ENCODE measurements at places on chromosomes 1 and 21.

DNA sequence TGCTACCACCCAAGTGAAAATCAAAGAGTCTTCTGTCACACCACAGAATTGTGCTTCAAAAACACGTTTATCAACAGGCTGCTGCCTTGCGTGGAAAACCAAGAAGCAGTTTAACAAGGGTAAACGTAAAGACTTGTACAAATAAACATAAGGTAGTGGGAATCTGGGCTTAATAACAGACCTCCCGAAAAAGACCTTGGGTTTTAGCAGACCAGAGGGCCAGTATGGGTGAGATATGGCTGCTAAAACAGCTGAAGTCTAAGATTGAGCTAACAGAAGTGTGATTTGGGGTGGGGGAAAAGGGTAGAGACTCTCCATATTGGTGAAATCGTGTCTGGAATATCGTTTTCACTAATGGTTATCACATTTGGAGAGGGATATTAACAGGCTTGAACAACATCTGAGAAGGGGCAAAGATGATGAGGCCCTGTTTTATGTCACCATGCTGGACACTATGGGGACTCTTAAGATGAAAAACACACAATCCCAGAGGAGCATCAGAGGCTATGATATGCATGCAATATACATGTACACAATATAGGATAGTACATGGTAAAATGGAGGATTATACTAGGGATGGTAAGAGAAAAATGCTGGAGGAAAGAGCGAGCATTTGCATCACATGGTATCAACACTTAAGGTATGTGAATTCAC, 1.4 kb downstream of the MOV10 start:
- peak; percentile 42 for DNase-seq

DNA sequence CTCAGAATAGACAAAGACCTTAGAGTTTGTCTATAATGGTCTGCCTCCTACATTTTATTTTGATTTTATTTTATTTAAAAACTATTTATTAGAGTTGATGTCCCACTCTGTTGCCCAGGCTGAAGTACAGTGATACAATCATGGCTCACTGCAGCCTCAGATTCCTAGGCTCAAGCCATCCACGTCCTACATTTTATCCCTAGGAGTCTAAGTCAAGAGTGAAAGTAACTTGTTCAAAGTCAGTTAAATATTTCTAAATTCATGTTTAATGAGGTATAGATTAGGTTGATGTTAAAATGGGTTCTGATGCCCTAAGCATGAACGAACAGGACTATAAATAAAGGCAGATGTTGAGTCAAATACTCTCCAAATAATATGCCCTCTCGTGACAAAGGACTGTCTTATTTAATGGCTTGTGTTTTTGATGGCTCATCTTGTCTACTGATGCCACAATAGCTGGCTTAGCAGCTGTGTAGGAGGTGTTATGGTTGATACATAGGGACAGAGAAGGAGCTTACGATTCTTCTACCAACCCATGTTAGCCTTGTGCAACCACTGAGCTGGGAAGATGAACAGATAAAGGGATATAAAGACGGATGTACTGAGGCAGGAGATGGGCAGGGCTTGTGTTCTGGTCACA, 66.0 kb upstream of the CR1L start:
- DNase-seq: no peak

GRCh38 chr1:147504801-147505311, 36.4 kb upstream of the BCL9 start:
- peak; percentile 61 for DNase-seq

DNA sequence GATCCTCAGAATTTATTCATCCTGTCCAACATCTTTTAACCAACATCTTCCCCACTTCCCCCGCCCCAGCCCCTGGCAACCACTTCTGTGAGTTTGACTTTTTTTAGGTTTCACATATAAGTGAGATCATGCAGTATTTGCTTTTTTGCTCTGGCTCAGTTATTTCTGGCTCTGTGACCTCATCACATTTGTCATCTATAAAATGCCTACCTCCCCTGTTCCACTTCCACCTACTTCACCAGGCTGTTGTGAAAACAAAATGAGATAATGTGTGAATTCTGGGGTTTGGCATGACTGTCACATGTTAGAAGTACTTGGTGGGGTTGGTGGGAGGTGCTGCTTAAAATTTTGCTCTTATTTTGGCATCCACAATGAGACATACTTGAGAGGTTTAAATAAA, 18.4 kb downstream of the HHAT start:
- DNase-seq: peak; percentile 40

- DNase-seq: peak; percentile 66
Observed at GRCh38 chr1:209072481-209072880, 511.0 kb upstream of the CAMK1G start.

DNA sequence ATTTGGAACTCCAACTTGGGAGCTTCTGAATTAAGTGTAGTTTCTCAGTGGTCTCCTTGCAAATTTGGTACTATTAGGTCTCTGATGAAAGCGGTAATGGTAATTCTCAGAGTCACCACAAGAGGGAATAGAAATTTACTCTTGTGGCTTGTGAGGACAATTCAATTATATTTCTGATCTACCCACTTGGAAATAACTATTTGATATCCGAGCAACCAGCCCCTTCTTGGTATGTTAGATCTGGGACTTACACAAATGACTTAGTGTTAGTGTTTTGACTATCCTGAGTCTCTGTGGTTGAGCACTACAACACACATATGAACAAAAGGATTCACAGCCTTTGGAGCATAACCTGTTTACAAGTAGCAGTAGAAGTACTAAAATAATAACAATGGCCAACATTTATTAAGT, 68.1 kb downstream of the RPS6KA1 start:
- peak; percentile 62 for DNase-seq

DNA sequence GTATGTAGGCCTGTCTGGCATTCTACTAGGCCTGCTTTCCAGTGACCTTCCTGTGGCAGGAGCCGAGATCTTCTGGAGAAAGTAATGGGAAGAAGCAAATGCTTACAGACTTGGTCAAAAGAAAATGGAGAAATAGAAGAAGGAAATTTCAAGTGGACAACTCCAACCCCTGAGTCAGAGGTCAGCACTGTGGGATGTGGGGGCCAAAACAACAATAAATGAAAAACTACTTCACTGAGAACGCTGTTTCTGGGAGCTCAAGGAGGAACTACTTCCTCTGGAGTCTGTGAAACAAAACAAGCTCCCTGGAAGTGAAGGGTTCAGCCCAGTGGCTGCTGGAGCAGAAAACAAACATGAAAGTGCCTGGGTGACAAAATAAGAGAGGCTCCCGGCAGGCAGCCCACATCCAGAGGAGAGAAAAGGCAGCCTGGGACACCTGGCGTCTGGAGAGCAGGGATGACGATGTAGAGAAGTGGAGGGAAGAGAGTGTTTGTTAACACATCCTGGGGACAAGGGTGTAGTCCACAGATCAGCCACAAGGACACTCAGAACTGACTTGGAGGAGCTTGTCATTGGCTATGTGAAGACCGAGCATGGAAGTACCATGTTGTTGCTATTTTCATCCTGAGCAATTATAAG, 355.2 kb downstream of the SMYD3 start:
- peak; percentile 21 for DNase-seq

- peak; percentile 62 for DNase-seq
Observed at GRCh38 chr1:5915587-5916571, 76.3 kb downstream of the NPHP4 start.

GRCh38 chr1:9615316-9616063, 26.8 kb downstream of the TMEM201 start:
- DNase-seq: peak; percentile 41

DNA sequence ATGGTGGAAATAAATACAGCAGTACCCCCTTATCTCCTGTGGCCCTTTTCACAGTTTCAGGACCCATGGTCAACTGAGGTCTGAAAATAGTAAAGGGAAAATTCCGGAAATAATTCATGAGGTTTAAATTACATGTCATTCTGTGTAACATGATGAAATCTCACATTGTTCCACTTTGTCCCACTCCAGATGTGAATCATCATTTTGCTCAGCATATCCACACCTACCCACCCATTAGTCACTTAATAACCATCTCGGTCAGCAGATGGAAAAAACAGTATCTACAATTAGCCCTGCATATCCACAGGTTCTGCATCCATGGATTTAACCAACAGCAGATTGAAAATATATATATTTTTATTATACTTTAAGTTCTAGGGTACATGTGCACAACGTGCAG, 86.9 kb upstream of the GORAB start:
- DNase-seq: peak; percentile 87

- no peak for DNase-seq
Observed at GRCh38 chr1:67464746-67465145, 34.5 kb upstream of the SERBP1 start.

DNA sequence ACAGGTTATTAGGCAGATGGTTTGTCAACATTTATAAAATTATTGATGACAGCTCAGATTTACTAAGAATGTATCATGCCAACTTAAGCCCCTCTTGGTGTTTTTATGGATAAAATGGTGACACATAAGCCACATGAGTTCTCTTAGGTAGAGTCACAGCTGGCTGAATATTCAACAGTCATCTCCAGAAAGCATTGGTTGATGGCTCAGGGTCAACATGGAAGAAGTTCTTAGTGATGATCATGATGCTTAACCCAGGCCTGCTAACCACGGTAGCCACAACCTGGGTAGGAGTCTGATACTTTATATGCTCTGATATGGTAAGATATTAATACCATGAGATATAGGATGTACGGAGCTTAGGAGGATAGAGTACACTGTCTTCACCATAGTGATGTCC, 46.4 kb upstream of the SIPA1L2 start:
- DNase-seq: no peak

GRCh38 chr1:148160048-148160342, 7.9 kb upstream of the NBPF11 start:
- DNase-seq: no peak

DNA sequence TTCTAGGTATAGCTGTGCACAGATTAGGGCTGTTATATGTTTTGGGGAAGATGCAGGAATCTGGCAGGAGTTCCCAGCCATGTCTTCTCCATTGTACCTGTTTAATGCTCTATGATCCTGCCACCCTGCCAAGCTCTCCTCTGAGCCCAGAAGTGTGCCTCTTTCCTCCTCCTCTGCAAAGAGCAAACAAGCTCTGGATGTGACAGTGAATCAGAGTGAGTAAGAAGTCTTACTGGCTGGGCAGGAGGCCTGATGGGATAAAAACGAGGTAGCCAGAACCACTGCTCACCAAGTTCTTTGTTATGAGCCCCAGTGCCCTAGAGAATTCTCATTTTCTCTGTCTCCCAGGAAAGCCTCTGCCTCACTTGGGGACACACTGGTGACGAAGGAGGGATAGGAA, 69.0 kb downstream of the BRINP2 start:
- DNase-seq: no peak

GRCh38 chr1:64986903-64987871, 20.8 kb upstream of the JAK1 start:
- DNase-seq: peak; percentile 13

DNA sequence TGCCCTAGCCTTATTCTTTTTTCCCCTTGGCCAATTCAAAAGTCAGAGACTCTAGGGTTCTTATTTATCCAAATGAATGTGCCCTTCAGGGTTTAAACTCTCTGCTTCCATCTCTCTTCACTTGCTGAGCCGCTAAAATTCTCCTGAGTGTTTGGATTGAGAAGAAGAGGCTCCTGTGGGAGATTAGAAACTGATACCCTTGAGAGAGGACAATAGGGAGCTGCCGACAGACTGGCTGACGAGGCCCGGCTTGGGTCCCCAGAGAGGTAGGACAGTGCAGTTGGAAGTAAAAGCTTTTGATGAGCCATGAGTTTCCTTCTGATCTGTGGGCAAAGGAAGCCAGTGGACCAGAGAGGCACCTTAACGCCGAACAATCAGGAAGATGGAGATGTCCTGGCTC, 41.3 kb upstream of the UBE2U start:
- no peak for DNase-seq

DNA sequence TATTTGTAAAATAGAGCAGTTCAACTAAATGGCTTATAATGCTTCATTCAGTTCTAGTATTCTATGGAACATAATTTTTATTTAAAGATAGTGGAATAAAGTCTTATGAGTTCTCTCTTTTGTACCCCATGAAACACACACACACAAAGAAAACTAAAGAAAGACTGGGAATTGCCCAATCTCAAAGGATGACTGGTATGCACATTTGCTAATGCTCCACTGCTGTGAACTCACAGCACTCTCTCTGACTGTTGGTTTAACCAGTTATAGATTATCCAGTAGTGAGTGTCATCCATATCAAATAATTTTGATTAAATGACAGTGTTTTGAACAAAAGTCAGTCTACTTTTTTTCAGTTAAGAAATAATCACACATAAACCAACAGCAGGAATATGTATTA, 1082.4 kb upstream of the B3GALT2 start:
- peak; percentile 67 for DNase-seq

GRCh38 chr1:68429233-68429808, 20.4 kb downstream of the RPE65 start:
- no peak for DNase-seq

DNA sequence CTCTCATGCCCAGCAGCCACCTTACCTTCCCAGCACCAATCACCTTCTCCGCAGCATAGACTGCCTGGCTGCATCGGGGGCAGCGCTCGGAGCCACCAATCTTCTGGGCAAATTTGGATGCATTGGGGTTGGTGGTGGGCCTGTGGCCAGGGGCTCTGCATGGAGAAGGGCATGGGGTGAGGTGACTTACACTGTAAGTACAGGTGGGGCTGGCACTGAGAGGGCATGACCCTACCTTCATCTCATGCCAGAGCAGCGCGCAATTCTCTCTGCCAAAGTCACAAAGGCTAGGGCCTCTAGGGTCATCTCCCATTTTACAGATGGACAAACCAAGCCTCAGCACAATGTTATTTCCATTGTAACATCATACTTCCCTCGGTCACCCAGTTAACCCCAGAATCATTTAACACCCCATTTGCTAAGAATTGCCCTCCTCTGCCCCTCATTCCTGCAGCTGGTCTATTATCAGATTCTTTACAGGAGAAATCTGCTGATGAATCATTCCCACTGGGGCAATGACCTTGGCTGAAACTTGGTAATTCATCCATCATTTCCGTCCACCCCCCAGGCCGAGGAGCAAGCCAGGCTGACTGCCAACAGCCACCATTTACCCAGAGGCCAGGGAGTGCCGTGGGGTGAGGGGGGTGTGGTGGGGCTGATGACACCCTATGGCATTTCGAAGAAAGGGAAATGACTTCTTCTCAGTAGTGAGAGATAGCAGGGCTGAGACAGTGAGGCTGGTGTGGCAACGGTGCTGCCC, 17.9 kb downstream of the CSRP1 start:
- peak; percentile 99 for DNase-seq

DNA sequence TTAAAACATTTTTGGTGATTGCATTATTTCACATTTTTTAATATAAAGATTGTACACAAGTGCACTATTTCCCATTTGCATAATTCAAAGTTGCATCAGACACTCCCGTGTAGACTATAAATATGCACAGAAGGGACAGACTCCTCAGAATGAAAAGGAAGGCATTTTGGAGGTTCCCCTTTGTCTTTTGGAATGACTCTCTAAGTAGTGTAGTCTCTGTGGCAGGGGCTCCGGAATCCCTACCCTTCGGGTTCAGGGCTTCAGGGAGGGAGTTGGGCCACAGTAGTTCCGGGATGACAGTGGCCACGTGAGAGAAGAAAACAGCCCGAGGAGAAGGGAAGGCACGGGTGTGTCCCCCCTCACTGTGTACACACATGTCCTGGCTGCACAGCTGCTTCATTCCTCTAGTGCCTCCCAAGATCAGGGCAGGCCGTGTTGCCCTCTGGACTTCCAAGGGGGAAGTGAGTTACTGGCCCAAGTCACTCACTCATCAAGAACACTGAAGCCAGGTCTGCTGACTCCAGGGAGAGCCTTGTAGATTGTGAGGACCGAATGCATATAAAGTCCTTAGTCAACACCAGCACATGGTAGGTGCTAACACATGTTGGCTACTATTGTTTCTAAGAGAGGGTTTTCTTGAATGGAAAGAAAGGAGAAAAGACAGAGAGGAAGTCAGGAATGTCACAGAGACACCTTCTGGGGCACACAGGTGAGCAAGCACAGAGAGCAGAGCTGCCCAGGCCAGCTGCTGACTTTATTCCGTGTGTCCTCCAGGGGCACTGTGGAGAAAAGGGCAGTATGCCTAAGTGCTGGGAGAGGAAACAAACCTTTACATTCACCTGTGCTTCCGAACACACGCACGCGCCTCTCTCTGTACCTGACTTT, 39.8 kb downstream of the LHX4 start:
- DNase-seq: no peak
